ENCODE measurements at places on chromosomes 7 and 10. TPM values are rescaled to one million over a fixed set of nuclear protein-coding genes. Genes with fewer than 3 reads are reported as not detected.

Gene HDAC9
- 2.0 TPM for total RNA-seq

Gene PRLHR
- total RNA-seq: not detected

Gene PTPN20
- total RNA-seq: 0.61 TPM

Gene GNG11
- 3.1 TPM for total RNA-seq

Data from endodermal cell (in vitro differentiated cells).